Fibroblast of skin of left biceps (primary cell): ENCODE measurements at places on chromosomes 11 and 22.

DNA sequence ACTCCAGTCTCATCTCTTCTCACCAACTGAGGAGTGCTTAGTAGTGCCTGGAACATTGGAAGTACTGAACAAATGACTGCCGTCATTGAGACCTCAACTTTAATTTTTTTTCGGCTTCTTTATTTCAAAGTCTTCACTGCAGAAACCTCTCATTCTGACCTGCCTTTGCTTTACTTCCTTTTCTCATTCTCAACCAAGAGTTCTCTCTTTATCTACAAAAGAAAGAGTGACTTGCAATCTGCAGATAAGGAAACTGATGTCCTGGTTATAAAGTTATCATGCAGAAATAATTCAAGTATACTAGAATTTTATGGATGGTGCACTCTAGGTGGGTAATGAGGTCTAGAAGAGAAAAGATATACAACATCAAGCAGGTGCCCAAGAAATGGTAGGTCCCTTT lies 1.2 kb upstream of the EED start:
- no peak for DNase-seq

GRCh38 chr22:32781695-32782094 lies 19.8 kb upstream of the TIMP3 start:
- no peak for DNase-seq

DNA sequence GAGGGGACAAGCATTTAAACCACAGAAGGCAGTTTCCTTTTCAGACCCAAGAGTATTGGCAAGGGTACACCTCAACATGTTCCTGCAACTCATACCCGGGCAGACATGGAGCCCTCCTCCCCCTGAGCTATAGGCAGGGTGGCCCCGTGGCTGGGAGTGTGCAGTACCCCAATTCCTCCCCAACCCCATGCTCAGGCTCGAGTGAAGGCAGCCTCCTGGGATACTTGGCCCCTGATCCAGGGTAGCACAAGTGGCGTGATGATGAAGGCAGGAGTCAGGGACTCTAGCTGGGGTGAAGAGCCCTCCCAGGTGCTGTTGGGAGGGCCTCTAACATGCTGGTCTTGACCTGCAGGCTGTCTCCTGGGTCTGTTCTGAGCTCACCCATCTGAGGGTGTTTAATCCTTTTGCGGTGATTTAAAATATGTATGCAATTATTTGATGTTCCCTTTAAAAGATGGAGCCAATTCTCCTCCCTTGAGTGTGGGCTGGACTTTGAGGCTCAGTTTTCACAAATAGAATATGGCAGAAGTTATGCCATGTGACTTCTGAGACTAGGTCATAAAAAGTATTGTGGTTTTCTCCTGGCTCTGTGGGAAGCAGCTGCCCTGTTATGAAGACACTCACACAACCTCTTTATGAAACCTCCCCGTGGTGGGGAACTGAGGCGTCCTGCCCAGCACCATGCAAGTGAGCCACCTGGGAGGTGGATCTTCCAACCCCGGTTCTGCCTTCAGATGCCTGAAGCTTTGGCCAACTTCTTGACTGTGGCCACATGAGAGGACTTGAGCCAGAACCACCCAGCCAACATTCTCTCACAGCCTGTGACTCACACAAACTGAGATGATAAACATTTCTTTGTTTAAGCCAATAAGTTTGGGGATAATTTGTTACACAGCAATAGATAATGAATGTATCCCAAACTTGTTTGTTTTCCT lies 54.7 kb upstream of the NECTIN1 start:
- DNase-seq, result no peak

- DNase-seq, result peak; percentile 35
Measured at GRCh38 chr11:115503083-115503885, 931 bp downstream of the CADM1 start.

DNA sequence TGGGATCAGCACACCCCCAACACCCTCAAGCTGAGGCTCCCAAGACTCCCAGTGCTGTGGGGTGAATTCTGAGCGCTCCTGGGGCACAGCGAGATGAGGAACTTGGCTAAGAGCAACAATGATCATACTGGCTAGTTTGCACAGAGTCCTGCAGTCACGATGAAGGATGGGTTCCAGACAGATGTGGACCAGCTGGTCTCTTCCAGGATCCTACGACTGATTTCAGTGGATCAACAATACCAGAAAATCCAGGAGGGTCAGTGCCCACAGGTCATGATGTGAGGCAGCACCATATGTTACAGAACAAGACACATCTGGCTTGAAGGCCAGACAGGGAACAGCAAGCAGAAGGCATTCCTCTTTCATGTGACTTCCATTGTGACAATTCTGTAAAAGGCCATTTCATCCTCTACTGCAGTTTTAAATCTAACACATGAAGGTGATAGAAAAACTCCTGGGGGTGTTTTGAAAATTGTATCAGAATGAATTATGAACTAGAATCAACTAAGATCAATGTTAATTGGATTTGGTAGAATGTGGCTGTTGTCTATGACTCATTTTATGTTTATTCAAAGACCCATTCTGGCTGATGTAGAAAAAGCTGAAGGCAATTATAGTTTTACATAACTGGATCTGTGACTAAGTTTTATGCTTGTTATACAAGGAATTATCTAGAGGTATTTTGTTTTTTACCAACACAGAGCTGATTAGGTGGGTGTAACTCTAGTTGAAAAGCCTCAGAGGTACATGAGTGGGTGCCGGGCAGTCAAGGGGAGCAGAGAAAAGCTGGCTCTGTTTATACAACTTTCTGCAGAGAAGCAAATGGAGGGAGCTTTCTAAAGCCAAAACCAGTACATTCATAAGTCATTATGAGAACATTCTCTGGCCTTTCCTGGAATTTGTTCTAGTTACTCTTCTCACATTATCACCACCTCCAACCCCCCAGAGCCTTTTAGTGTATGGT lies 29.1 kb downstream of the OR52K1 start:
- no peak for DNase-seq

DNA sequence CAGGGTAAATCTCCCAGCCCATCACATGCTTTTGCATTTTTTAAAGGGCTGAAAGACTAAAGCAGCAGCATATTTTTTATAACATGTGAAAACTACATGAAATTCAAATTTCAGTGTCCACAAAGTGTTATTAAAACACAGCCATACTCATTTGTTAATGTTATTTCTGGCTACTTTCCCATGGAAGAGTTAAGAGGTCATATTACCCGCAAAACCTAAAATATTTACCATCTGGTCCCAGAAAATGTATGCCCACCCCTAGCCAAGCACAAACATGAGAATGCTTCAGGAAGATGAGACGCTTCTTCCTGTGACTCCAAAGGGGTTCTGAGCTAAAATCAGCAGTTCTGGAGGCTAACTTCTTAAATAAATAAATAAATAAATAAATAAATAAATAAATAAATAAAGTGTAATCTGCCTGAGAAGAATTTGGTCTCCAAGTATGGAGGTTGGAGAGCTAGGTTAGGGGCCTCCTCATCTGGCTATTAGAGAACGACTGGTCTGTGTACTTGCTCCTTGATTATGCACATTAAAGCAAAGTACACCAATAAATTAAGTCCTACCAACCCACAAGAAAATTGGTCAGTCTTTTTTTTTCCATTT lies 9.7 kb downstream of the IMMP1L start:
- no peak for DNase-seq

DNA sequence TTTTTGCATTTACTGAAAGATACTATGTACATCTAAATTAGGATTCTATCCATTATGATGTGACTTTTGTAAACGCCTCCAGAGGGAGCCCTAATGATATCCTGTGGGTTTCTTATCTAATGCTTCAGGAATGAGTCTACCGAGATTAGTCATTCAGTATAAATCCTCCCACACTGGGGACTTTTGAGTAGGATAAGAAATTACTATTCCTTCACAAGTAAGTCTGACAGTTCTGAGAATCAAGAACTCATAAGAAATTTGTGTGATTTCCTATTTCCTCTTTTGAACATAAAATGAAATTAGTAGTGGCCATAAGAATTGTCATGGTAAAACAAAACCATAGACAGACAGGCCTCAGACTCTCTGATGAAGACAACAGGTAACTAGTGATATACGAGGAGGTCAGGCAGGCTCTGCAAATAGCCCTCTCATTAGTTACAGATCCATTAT lies 10.0 kb upstream of the OR5M1 start:
- no peak for DNase-seq

- DNase-seq, result no peak
Measured at GRCh38 chr11:92347454-92347853, 122.8 kb downstream of the FAT3 start.

- no peak for DNase-seq
Measured at GRCh38 chr22:44305888-44306287, 6.9 kb downstream of the SHISAL1 start.

DNA sequence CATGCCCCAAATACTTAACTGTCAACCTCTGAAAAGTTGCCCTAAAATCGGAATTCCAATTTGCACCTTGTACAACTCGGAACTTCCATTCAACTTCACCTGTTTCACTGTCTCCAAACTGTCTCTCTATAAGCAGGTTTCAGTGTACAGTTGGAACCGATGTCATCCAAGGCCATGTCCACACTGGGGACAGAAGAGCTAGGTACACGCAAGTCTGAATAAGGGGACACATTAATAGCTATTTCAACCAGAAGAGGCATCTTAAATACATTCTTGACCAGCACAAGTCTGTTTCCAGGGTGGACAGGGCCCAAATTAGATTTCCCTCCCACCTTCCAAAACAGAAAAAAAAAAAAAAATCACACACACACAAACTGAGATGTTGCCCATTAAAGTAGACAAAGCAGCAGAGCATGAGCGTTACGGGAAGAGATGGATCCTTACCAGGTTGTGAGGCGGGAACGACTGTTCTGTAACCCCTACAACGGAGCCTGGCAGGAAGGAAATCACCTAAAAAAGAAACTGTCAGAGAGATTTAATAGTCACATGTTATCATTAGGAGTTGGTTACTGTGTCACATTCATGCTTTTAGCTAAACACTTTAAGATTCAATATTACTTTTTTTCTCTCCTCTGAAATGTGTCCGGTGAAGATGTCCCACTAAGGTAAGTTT lies 1.7 kb downstream of the CREBZF start:
- DNase-seq, result no peak

- DNase-seq, result no peak
Measured at GRCh38 chr22:46099740-46100139, 50.6 kb upstream of the PPARA start.

GRCh38 chr11:15770798-15771414 lies 585.4 kb downstream of the SOX6 start:
- no peak for DNase-seq
